Activated gamma-delta T cell treated with Interleukin-2 at 50 U/mL for 16 hours (primary cell): ENCODE measurements at places on chromosomes 2 and 18.

DNA sequence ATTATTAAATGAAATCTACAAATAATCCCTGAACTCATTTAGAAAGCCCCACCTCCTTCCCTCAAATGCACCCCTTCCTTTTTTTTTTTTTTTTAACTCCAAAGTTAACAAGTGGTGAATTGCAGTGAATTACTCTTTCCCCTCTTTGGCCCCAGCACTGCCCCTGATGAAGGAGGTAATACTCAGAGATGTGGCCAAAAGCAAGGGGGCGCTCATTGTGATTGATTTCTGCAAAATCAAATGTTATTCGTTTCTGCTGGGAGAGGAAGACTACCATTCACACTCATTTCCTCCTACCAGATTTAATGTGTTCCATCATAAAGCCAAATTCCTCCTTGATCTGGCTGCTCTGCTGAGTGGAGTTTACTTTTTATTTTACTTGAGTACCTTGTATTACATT lies 259.4 kb downstream of the GPD2 start:
- DNase-seq: no peak

DNA sequence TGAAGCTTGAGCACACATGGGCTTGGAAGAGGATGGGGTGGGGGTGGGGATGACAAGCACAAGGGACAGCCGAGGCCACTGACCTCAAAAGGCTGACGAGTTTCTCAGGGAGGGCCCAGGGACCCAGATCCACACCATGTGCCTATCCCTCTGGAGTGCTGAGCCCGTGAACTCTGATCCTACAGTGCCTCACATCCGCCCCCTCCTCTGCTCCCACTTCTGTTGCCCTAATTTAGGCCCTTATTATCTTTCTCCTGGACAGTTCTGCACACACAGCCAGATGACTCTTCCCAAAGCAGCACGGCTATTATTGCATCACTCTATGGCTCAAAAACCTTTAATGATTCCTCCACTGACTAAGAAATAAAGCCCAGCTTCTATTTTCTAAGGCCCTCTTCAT lies 24.8 kb downstream of the CYRIA start:
- DNase-seq: no peak

- DNase-seq: no peak
Observed at GRCh38 chr18:45171679-45172191, 443.5 kb upstream of the SLC14A2 start.

GRCh38 chr2:218292048-218293014 lies at the start of gene TMBIM1:
Gene TMBIM1, minus strand, starts transcription at chr2:218292503. Its CDS starts 10,362 bp downstream, at chr2:218282141.
- DNase-seq: peak; percentile 76

DNA sequence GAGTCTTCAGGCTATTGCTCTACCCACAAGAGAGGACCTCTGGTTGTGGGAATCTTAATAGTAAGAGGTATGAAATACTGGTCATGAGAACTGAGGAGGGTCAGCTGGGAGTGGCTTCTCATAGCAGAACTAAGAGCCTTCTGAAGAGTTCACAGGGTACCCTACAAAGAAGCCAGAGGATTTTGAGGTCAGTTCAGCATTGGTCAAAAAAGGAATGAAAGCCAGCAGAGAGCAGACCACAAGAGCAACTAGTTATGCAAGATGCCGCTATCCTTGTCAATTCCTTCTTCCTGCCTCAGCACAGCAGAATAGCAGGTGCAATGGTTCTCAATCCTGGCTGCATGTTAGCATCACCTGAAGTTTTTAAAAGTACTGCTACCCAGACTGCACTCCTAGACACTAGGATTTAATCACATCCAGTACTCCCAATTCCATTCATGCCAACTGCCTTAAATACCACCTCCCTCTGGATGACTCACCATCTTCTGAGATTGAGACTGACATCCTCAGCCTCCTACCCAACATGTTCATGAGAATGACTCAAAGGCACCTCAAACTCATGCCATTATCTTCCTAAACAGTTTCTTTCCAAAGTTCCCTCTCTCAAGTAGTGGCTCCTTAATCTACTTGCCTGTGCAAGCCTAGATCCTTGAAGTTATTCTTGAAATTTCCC lies 81.0 kb upstream of the RBMS1 start:
- DNase-seq: no peak

DNA sequence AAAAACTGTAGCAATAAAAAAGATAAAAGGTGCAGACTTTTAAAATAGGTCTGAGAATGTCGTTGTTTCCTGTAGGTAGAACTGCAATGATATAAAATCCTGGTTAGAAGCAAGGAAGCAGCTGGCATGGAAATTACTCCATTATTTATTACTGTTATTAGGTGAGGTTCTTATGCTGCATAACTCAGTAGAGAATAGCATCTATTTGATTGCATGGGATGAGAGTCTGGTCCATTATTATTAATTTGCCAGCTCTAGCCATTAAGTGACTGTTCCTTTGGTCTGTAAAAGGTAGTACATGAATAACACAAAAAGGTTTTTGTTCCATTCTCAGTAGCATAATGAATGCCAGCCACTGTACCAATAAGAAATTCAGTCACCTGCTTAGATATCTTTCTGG lies 358.6 kb downstream of the RBM43 start:
- DNase-seq: no peak

GRCh38 chr18:32674491-32674890 lies 98.3 kb downstream of the KLHL14 start:
- no peak for DNase-seq

DNA sequence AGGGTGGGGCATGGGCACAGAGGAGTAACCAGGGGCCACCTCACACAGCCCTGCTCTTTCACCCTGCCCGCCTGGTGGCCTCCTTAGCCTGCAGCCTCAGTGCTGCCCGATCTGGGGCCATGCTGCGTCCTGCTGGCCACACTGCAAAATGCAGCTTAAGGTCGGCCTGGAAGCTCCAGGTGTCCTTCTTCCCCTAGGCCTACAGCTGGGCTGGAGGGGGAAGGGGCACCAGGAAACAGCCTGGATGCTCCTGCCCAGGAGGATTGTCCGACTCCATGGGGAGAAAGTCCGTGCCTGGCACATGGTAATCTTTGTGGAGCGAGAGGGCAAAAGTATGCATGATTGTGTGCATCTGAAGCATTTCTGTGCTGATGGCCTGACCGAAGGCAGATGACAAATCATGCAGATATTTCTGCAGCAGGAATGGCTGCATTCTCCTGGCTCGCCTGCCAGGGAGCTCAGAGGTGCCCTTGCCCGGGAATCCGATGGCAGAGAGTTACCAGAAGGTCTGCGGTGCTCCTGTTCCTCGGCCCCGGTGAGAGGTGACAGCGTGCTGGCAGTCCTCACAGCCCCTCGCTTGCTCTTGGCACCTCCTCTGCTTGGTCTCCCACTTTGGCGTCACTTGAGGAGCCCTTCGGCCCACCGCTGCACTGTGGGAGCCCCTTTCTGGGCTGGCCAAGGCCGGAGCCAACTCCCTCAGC lies 12.8 kb upstream of the ALPP start:
- DNase-seq: no peak

GRCh38 chr2:69601179-69601612 lies 42.3 kb downstream of the AAK1 start:
- DNase-seq: no peak

GRCh38 chr2:200600549-200601225 lies 14.9 kb downstream of the AOX1 start:
- DNase-seq: no peak

- DNase-seq: no peak
Observed at GRCh38 chr2:157874348-157874747, 1.8 kb downstream of the ACVR1 start.

GRCh38 chr18:23260926-23261590 lies 125.8 kb downstream of the CABLES1 start:
- no peak for DNase-seq

DNA sequence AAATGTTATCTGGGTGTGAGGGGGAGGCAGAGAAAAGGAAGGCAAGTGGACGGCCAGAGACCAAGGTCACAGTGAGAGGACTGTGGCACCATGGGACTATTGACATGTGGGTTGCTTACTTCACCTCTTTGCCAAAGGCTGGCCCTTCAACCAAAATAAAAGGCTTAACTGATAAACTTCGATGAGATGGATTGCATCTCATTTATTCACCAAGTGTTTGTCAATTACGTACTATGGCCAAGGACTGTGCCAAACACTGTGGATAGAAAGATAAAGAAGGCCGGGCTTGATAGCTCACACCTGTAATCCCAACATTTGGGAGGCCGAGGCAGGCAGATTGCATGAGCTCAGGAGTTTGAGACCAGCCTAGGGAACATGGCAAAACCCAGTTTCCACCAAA lies 98.7 kb upstream of the CCBE1 start:
- DNase-seq: no peak

GRCh38 chr2:62293490-62294271 lies 97.8 kb downstream of the B3GNT2 start:
- DNase-seq: no peak

GRCh38 chr2:28610583-28611201 lies 114.8 kb downstream of the PLB1 start:
- DNase-seq: no peak

DNA sequence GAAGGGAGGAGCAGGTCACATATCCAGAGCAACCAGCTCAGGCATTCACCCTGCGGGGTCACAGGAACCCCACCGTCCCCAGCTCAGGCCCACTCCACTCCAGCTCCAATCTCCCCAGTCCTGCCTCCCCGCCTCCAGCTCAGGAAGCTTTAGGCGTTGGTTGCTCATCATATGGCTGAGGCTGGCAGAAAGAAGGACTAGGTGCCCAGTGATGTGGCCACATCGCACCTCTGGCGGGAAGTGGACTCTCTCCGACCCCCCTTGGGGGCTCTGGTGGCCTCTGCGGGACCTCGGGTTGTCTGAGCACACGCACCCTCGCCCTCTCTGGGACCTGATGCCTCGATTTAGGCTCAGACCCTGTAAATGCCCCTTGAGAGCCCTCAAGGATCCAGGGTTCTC lies 187.7 kb downstream of the ZFP36L2 start:
- no peak for DNase-seq

- no peak for DNase-seq
Observed at GRCh38 chr2:38145236-38145635, 69.3 kb upstream of the CYP1B1 start.

DNA sequence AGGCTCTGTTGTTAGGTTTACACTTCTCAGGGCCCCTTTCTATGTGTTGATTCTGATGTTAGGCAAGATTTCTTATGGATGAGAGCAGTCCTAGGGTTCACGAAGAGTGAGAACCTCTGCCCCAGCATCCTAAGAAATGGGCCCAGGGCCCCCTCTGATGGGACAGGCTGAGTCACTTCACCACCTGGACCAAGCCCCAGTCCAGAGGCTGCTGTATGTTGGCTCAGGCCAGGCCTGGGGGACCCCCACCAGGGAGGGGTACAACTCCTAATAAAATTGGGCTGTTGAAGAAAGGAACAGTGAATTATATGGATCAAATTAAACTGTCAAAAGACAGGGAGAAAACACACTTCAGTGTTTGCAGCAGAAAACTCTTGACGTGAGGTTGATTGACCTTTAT lies 365.9 kb upstream of the HS6ST1 start:
- DNase-seq: no peak

- no peak for DNase-seq
Observed at GRCh38 chr18:3384664-3385563, 65.1 kb upstream of the TGIF1 start.

- DNase-seq: no peak
Observed at GRCh38 chr2:175475130-175475529, 293.6 kb upstream of the ATP5MC3 start.

- DNase-seq: no peak
Observed at GRCh38 chr2:236863729-236864126, 222.0 kb upstream of the COPS8 start.

GRCh38 chr2:238866656-238867277 lies 18.9 kb downstream of the TWIST2 start:
- DNase-seq: no peak

- DNase-seq: no peak
Observed at GRCh38 chr2:120722246-120722567, 13.5 kb upstream of the GLI2 start.

- no peak for DNase-seq
Observed at GRCh38 chr2:220441404-220441803, 814.0 kb downstream of the SLC4A3 start.

DNA sequence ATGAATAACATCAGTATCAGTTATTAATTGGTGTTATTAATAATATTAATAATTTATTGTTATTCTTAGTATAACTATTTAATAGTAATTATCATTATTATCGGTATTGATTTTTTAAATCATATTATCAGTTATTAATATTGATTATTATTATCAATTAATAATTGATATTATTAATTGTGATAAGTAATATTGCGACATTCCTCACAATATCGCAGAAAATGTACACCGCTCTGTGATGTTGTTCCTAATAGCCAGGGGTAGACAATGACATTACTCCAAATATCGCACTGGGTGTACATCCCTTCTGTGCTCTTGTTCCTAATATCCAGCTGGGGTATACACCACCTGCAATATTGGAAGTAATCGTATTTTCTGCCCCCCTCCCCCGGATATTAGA lies 23.3 kb upstream of the NAGK start:
- no peak for DNase-seq

GRCh38 chr2:153595939-153596338 lies 117.4 kb upstream of the RPRM start:
- DNase-seq: no peak

GRCh38 chr2:33552758-33553461 lies 46.2 kb downstream of the FAM98A start:
- no peak for DNase-seq

GRCh38 chr18:3255611-3256165 lies 6.2 kb upstream of the MYL12B start:
- no peak for DNase-seq

GRCh38 chr2:105822186-105822585 lies 77.5 kb downstream of the NCK2 start:
- DNase-seq: no peak

DNA sequence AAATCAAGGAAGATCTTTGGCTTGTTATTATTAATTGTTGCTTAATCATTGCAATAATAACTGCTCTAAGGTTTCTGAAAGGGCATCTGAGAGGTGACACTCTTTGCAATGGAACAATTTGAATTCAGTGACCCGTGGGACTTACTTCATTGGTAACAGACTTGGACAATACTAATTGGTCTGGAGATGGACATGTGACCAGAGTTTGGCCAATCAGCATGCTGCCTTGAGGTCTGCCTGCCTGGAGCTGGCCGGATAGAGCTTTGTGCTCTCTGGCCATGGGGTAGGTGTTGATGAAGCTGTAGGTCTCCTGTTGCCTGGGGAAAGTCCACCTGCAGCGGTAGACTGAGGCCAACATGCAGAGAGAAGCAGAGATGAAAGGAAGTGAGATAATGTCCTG lies 24.0 kb upstream of the VPS4B start:
- DNase-seq: no peak

DNA sequence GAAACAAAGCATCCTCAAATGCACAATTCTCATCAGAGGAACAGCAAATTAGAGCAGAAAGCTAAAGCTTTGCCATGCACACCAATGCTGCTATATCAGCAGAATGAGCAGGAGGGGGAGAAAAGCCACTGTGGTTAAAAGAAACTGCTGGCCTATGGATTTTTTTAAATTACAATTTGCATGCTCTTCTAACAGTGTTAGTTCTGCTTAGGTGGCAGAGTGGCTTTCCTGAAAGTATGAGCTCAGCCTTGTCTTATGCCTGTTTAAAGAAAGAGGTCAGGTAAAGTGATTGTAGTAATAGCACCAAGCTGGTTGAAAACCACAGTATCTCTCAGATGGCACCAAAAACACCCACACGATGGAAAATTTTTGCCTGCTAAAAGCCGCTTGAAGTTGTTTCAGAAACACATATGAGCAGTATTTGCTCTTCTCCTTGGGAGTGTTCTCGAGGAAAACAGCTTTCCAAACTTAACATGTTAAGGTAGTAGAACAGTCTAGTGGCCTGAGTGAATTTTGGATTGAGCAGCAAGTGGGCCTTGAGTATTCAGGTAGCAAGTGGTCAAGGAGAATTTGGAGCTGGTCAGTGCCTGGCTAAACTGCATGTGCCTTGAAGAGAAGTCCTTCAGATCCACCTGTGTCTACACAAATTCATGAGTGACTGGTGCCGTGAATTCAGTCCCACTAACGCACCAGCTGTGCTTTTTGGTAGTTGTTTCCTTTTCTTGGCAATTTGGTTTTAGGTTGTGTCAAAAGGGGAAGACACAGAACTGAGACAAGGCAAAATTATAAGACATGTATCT lies 19.6 kb upstream of the NDUFV2 start:
- DNase-seq: peak; percentile 26
